GM04504 (cell line): ENCODE measurements at places on chromosomes 12 and 14.

GRCh38 chr12:53696285-53696654 is 20.4 kb upstream of the ATP5MC2 start:
- DNase-seq = peak; percentile 51

DNA sequence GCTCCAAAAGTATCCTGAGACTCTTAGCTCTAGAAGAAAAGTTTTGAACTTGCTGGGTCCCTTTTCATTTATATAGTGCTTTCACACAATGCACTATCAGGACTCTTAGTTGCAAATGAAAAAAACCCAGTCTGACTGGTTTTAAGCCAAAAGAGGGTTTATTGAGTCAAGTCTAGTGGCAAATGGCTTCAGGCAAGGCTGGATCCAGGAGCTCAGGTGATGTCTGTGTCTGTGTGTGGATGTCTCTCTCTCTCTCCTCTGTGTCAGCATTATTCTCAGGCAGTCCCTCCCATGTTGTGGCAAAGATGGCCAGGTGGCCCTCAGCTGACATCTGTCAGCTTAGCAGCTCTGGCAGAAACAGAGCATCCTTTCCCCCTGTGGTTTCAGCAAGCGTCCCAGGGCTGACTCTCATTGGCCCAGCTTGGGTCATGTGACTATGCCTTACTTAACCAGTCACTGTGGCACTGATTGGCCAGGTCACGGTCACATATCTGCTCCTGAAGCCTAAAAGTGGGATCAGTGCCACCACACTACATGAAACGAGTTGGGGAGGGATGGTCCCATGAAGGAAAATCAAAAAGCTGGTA is 6.2 kb downstream of the TMEM120B start:
- DNase-seq = no peak

DNA sequence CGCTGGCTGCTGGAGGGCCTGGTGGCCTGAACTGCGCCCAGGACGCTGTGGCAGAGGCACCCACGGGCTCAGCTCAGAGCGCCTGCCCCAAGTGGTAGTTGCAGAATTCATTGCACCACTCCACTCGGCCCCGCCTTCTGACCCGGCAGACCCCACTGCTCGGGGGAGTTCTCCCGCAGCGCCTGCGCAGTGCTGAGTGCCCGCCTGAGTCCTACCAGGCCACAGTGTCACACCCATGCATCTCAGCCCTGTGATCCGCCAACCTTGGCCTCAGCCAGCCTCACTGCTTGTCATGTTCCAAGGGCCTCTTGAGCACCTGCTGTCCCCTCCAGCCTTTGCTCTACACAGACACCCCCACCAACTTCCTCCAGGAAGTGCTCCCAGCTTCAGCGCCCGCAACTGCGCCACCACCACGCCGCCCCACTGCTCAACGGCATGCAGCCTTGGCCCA is 12.2 kb downstream of the DEGS2 start:
- no peak for DNase-seq

DNA sequence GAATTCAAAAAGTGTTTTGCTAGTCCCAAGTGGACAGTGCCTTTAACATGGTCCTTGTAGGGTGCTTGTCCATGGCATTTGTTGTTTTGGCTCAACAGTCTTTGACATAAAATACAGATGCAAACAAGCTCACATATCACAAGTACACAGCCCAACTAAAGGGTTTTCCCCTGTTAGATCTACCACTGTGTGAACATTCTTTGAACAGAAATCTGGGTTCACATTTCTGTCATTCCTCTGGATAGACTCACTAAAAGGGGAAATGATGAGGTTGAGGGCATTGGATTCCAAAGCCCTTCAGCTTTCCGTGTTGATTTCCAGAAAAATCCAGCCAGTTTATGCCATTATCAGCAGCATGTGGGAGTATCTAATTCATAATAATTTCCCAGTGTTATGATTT is 54.1 kb downstream of the EP400 start:
- peak; percentile 35 for DNase-seq

DNA sequence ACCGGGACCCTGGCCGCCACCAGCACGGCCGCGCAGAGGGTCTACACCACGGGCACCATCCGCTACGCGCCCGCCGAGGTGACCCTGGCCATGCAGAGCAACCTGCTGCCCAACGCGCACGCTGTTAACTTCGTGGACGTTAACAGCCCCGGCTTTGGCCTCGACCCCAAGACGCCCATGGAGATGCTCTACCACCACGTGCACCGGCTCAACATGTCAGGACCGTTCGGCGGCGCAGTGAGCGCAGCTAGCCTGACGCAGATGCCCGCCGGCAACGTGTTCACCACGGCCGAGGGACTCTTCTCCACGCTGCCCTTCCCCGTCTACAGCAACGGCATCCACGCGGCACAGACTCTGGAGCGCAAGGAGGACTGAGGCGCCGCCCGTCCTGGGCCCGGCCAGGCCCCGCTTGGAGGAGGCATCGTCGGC is 150.1 kb downstream of the EGLN3 start:
- DNase-seq = no peak

- no peak for DNase-seq
These were observed 4.2 kb downstream of the RFX4 start for GRCh38 chr12:106586803-106587684.
